Stimulated activated naive CD4-positive, alpha-beta T cell (primary cell): ENCODE measurements at places on chromosomes 2 and 18.

- DNase-seq = no peak
These were observed 52.9 kb upstream of the NCOA1 start for GRCh38 chr2:24438106-24438505.

DNA sequence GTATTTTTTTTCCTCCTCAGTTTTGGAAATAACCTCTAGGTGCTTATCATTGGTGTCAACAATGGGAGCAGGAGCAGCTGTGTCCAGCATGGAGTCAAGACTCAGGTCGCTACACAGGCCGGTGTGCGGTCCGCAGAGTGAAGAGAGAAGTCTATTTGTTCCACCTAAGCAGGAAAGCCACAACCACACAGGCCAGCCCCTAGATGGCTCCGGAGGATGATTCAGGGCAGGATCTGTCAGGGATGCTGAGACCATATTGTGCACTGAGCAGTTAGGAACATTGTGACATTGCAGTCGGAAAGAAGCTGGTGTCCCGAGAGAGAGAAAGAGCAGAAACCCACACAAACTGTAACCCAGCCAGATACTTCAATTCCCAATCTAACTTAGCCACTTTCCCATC, 136.9 kb downstream of the GAREM1 start:
- DNase-seq = no peak

- DNase-seq = peak; percentile 78
These were observed 6.0 kb upstream of the ALLC start for GRCh38 chr2:3651691-3652648.

- DNase-seq = no peak
These were observed 413.6 kb upstream of the TCF4 start for GRCh38 chr18:56001576-56001975.

DNA sequence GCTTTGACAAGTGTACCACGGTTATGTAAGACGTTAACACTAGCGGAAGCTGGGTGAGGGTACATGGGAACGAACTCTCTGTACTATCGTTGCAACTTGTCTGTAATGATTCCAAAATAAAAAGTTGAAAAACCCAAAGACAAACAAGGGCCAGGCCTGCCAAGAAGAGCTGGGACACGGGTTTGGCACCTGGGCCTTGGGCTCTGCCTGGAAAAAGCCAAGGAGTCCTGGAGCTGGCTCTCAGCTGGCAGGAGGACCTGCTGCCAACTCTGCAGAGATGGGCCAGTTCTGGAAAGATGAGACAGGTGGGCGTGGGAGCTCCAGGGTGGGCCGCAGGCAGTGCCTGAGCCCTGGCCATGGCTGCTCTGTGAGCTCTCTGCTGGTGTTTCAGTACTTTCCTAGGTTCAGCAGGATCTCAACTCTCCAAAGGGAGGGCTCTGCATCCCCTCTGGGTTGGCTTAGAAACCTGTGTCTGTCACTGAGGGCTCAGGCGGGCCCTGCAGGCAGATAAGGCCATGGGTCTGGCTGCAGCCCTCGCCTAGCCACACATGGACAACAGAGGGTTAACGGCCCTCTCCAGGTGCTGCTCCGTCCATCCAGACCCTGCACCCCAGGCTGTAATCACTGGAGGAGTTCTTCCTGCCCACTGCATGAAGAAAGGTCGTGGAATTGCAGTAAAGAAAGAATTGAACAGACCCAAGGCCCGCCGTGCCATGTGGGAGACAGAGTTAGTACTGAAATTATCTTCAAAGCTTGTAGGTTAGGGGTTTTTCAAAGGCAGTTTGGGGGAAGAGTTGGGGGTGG, 89.9 kb downstream of the RHOB start:
- DNase-seq = no peak

DNA sequence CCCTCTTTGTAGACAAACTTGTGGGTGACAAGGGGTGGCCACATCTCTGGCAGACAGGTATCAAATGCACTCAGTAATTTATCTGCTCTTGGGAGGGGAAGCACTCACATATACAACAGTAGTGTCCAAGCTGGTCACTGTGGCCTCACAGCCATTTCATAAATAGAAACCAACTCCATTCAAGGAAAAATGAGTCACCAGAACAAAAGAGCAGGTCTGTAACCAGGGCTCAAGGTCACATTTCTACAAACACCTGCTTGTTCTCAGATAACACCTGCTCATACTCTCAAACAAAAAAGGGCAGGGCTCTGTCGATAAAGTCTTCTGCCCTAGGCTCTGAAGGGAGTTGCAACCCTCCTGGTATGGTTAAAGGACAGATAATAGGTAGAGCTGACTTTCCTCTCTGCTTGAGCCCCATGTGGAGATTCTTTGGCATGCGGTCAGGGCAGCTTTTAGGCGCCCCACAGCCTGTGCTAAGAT, 459.0 kb downstream of the BCL11A start:
- DNase-seq = no peak

DNA sequence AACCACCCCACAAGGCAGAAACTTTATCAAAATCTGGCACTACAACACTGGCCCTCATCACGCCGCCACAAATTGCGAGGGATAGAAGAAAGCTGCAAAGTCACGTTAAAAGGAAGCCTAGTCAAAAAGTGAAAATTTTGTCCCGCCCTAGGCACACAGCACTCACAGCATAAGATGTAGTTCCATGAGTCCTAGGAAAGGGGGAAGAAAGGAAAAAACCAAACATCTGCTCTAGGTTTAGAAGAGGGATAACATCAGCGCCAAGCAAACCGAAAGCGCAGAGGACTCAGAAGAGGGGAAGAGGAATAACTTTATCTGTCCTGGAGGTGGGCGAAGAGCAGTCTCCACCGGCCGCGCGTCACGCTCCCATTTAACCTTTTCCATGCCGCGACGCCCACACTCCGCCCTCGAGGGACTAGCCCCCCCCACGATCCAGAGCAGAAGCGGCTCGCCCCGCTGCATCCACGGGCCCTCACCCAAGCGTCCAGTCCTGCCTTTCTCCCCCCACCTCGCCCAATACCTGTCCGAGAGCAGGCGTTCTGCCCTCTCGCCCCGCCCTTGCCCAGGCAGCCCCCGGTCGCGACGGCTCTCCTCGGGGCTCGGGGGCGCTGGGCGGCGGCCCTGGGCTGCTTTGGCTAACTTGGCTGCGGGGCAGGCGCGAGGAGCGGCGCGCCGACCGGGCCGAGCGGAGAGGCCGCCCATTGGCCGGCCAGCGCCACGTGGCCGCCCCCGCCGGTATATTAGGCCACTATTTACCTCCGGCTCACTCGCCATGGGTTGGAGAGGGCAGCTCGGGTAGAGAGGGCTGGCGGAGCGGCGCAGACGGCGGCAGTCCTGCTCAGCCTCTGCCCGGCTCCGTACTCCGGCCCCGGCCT, at the start of gene HOXD1:
TSS of gene HOXD1 (plus strand) at position 770 of the 875 bp plus-strand sequence. CDS start 134 bp downstream, outside the sequence.
- no peak for DNase-seq

DNA sequence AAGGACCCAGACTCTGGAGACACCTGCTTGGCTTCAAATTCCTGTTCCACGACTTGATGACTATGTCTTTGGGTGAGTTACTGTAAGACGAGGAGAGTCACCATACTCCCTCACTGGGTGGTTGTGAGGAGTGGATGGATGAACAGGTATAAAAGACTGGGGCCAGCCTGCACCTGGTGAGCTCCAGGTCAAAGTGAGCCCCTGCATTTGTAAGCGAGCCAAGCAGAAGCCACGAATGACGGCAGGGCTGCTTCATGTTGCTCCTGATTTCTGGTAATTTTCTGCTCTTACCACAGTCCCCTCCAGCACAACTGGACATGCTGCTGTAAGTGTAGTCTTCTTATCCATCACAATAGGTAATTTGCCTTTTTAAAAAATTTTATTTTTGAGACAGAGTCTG, 86.6 kb downstream of the POLR1A start:
- DNase-seq = no peak

DNA sequence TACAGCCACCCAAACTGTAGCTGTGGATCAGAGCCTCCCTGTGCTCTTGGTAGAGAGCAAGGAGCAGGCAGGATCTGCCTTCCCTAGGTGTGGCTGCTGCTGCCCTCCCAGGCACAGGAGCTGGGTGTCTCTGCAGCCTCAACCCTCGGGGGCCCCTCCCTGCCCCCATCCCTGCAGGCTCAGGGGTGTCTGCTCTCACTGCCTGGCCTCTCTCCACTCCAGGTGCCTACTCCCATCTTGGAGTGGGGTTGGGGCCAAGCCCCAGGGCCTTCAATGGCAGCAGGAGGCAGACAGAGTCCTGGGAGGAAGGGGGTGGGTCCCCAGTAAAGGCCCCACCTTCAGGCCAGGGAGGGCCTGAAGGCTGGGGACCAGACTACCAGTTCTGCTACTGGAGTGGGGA, 189.7 kb upstream of the OSR1 start:
- DNase-seq = no peak

- no peak for DNase-seq
These were observed 41.1 kb upstream of the RALBP1 start for GRCh38 chr18:9434122-9434701.

DNA sequence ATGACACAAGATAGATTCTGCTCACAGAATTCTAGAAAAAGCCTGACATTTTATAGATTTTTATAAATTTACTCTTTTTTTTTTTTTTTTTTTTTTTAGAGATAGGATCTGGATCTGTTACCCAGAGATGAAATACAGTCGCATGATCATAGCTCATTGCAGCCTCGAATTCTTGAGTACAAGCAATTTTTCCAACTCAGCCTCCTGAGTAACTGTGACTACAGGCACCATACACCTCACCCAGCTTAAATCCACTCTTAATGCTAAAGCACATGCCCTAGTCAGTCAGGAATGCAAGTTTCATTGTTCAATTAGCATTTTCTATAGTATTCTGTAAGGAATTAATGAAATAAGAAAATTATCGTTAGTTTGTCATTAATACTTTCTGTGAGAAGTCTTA, 32.1 kb upstream of the WDR75 start:
- no peak for DNase-seq

DNA sequence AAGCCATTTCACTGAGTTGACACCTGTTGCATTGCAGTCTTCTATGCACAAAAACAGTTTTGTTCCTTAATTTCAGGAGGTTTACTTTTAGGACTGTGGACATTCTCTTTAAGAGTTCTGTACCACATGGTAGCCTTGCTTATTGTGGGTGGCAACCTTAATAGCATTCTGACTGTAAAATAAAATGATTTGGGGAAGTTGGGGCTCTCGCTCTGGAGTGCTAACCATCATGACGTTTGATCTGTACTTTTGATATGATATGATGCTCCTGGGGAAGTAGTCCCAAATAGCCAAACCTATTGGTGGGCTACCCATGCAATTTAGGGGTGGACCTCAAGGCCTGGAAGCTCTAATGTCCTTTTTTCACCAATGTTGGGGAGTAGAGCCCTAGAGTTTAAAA, 3.4 kb downstream of the CTLA4 start:
- no peak for DNase-seq

GRCh38 chr2:219230059-219230540, 494 bp downstream of the ANKZF1 start:
- no peak for DNase-seq

DNA sequence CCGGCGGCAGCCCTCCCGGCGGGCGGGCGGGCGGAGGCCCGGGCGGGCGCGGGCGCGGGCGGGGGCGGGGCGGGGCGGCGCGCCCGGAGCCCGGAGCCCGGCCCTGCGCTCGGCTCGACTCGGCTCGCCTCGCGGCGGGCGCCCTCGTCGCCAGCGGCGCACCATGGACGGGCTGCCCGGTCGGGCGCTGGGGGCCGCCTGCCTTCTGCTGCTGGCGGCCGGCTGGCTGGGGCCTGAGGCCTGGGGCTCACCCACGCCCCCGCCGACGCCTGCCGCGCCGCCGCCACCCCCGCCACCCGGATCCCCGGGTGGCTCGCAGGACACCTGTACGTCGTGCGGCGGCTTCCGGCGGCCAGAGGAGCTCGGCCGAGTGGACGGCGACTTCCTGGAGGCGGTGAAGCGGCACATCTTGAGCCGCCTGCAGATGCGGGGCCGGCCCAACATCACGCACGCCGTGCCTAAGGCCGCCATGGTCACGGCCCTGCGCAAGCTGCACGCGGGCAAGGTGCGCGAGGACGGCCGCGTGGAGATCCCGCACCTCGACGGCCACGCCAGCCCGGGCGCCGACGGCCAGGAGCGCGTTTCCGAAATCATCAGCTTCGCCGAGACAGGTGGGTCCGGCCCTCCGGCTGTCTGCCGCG, at the start of gene INHBB:
TSS of gene INHBB (plus strand) at position 111 of the 641 bp plus-strand sequence. CDS start at position 164, 53 bp downstream.
- no peak for DNase-seq

- DNase-seq = no peak
These were observed 496.3 kb upstream of the VWC2L start for GRCh38 chr2:213914510-213914909.

DNA sequence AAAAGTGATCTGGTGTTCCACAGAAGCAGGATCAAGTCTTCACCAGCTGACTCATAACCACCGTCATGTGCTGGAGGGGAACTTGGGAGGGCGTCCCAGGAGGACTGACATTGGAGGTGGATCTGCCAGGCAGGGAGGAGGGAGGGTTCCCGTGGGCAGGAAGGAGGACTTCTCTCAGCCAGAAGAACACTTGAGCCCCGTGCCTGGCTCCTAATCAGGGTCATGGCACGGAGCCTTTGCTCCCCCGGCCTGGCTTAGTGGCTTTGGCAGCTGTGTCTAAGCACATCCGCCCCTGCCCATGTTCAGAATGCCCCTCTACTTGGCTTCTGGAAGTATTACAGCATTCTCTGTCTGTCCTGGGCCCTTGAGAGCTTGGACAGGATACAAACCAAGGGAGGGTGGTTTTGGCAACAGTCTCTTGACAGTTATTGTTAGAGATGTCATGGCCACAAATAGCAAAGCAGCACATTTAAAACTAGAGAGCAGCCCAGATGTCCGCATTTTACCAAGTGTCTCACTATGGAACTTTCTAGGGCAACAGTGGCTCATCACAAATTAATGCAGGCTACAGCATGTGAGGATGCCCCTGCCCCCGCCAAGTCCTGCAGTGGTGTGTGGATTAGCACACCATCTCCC, 11.5 kb downstream of the PPP1R7 start:
- no peak for DNase-seq

GRCh38 chr2:6167592-6168138, 475.5 kb downstream of the SOX11 start:
- DNase-seq = no peak

DNA sequence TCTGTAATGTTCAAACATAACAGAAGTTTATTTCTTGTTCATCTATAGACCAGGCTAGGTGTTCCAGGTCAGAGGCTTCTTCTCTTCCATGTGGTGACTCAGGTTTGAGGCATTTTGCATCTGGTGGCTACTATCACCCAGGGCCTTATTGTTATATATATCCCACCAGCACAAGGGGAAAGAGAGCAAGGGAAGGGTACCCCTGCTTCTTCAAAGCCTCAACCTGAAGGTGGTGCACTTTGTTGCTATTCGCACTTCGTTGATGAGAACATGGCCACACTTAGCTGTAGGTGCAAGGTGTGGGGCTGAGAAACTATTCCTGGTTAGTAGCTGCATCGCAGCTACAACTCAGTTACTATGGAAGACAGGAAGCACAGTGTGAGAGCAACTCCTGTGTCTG, 27.4 kb upstream of the SLC3A1 start:
- no peak for DNase-seq

- no peak for DNase-seq
These were observed 1098.2 kb upstream of the FANCL start for GRCh38 chr2:59339121-59339836.

DNA sequence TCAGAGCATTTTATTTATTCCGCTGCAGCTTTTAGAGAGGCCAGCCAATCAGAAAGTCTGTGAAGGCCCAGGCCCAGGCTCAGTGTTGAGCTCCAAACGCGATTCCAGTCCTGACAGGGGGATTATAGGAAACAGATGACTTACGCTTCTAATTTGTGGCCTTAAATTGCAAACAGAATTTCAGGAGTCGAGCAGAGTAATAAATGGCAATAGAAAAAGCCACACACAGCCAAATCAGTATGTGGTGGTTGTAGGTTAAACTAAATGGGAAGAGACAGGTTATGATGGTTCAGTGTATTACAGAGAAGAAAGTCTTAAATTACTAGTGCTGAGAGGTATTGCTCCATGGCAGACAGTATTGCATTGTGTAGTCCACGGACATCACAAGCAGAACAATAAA, 131.0 kb upstream of the ZEB2 start:
- no peak for DNase-seq

GRCh38 chr2:221390878-221391277, 181.2 kb downstream of the EPHA4 start:
- no peak for DNase-seq
